ENCODE measurements at places on chromosomes 6 and 20.

- DNase-seq = no peak
Measured at GRCh38 chr20:22905658-22906057, 129.5 kb upstream of the SSTR4 start.

DNA sequence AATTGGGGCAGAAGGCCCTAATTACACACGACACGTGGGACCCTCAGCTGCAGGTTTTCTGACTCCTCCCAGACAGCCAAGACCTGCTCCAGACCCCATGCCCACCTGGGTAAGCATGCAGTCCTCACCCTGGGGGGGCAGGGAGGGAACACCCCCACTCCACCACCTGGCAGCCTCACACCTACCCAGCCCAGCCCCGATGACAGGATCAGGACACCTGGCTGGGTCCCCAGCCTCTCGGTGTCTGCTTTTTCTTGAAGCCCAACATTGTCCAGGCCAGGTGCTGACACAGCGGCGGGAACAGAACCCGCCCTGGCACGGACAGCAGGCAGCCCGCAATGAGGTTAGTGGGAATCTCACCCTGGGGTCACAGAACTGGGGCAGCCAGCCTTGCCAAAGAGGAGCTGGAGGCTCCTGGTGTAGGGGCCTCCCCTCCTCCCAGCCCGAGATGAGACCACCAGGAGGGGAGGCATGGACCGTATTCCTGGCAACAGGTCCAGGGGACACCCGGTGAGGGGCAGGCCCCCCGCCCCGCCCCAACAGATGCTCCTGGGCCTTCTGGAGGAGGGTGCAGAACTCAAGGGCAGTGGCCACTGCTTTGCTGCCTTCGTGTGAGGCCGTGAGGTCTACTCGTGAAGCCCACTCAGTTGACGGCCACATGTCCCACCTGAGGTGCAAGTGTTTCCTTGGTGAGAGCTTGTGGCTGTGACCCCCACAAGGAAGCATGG lies 103.8 kb downstream of the DLL1 start:
- DNase-seq = no peak

DNA sequence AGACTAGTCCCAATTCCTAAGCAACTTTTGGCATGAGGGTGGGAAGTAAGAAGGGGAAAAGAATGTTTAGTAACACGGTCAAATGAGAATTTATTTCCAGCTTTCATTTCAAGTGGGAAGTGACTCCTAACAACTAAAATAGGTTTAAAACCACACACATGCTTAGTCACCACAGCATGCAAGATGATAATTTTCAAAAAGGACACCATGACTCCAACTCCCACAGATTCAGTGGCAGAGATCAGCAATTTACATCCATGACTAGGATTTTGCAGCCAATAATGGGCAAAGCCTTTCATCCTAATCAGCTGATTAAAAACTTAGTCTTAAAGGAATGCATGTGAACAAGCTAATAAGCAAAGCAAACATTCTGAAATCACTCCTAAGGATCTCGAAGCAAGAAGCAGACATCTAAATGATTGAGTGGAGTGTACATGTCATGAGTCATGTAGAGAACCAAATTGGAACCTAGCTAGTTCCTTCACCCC lies 48.1 kb upstream of the GCLC start:
- DNase-seq = no peak

DNA sequence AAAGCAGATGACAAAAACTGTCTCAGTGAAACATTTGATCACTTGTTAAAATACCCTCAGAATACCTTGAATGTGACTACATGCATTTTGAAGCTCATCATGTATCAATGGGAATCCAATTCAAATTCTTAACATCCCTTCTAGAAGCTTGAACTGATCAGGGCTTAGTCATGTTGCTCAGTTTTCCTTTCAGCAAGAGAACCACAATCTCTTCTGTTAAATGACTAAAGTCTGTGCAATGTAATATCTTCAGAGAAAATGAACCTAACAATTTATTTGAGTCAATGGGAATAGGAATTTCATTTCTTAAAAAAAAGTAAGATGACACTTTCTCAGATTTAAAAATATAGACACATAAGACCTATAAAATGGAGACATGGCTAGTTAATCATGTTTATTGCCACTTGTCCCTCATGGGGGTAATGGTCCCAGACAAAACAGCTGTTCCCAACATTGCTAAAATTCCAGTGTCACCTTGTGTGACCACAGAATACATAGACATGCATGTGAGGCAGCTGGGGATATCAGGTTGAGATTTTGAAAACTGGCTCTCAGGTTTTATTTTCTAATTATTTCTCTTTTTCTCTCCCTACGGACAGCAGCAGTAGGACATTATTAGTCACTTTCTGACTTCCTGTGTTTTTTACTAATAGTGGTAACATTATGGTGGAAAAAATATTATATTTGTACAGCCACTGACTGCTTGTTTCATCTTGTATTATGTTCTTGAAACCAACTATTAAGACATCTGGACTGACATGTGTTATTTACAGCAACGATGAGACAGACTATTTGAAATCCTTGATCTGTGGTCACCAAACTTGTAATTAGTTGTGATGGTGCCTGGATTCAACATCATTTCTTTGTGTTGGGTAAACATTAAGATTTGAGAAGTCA lies 192.5 kb downstream of the COL9A1 start:
- no peak for DNase-seq

GRCh38 chr6:3698021-3698420 lies 53.5 kb downstream of the PXDC1 start:
- DNase-seq = no peak

DNA sequence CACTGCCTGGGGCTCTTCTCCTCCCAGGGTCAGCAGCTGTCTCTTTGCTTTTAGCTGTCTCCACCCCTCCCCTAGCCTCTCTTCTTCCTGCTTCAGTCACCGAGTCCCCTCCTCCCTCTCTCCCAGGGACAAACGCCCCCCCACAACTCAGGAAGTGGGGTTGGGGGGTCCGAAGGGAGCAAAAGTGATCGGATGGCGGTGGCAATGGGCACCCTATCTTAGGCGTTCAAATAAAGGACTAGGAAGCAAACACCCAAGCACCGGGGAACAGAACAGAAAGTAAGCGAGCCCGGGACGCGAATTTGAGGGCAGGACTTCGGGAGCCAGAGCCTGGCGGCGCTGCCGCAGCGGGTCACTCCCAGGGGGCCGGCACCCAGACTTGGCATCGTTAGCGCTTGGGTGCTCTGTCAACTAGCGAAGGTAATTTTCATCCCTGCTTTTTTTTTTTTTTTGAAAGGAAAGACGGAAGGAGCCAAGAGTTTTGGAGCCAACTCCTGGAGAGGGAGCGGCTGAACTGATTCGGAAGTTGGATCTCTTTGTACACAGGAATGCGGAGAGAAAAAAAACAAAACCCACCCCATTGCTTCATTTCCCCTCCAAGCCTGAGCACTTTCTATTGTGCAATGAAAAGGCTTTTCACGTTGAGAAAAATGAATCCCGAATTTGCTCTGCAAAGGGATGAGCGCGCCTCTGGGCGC lies 815 bp upstream of the ITPR3 start:
- DNase-seq = peak; percentile 14

DNA sequence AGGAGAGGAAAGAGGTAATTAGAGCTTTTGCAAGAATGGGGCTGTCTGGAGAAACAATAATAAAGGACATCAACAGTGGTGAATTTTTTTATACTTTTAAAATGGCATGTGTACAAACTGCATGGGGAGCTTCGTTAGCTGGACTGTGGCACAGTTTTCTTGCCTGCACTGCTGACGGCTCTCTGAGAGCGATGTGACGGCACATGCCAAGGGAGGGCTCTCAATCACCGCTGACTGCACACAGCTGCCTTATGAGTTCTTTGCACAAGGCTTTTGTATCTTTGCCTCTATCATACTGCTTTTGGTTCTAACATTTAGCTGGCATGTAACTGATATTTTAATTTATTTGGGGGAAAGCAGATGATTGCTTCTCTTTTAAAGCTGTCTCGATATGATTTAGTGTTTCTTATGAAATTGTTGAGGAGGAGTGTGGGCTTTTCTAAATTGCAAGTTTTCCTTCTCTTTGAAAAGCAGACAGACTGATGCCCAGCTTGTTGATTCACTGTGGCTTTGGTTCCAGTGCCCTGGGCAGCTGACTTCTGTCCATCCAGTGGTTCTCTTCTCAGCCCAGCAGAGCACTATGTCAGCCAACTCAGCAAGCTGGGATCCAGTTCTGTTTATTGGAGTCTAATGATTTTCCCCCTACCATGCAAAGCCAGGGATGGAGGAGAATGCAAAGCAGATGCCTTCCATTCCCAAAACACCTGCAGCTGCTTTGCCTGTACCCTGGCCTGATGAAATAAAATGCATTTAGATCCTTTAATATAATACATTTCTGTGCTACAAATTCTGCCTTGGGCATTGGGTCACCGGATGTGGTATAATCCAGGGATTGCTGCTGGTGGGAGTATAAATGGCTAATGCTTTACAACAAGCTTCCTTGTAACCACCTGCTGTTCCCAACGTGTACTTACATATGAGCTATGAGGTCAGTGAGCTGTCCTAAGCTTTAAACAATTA lies 323.9 kb downstream of the ZFAND3 start:
- no peak for DNase-seq

DNA sequence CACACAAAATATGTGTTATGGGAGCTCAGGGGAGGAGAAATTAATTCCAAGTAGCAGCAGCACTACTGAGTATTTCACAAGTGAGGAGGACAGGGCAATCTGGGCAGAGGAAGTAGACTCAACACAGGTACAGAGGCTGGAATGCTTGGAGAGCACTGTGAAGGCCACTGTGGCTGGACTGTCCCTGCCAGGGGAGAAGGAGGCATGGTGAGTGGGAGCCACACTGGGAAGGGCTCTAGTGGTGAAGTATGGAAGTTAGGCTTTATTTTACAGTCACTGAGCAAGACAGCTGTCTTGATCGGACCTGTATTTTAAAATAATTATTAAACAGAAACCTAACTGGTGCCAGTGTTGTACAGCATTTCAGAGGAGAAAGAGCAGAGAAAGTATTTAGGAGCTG lies 28.8 kb downstream of the FAM229B start:
- DNase-seq = no peak

DNA sequence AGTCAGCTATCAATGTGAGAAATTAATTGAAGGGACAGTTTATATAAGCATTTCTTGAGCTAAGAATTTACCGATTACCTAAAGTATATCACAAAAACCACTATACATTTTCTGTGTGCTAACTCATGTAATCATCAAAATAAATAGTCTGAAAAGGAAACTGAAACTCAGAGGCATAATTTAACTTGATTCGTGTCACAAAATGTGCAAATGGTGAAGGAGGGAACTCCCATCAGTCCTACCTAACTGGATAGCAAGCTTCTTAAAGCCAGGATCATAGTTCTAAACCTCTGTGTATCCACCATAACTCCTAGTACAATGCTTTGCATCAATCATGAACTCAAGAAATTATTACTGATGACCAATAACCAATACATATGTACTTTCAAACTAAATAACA lies 91.0 kb downstream of the ASCC3 start:
- DNase-seq = no peak

DNA sequence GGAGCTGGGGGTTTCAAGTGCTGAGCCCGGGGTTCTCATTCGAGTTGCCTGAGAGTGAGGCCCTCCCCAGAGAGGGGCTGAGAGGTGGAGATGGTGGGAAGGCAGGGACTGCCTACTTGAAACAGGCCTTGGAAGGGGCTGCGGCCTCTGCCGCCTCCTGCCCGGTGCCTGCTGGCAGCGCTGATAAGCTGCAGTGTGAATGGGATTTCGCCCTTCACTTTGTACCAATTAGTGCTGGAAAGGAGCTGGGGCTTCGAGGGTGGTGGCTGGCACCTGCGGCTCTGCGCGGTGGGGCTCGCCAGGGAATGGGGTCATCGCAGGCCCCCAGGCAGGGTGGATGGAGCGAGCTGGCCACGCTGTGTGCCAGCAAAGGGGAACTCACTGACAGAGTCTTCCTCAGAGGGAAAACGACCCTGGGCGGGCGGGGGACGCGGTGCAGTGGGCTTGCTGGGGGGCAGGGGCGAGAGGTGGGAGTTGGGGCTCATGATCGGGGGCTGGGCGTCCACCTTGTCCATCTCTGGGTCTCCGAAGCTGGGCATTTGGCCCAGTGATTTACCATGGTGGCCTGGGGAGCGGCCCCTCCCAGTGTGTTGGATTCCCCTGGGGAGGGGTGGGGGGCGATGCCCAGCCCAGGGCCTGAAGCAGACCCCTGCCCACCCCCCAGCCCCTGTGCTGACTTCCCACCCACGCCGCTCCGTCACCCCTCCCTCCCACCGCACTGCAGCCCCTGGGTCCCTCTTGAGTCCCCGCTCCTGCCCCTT lies 22.9 kb downstream of the COL20A1 start:
- no peak for DNase-seq

DNA sequence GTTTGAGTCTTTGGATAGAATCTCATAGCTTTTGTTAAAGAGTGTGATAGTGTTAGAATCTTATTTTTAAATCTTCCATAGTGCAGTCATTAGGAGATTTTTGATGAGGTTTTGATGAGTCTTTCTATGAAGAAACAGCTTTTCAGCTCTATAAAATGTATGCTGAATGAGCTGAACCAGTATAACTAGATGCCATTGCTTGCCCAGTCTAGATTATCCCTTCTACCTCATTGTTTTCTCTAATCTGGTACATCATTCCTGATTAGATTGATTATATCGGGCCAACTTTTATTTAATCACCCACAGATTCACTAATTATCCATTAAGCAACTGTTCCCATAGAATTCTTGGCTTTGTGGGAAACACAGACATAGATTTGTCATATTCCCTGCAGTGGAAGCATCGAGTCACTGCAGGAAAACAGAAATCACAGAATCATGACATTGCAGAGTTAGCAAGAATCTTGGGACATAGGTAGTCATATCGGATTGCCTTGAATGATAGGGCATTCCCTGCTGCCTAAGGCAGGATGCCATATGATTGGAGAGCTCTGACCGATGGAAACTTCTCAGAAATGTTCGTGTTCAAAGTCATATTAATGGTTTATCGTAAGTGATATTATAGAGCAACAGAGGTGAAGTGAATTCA lies 882.7 kb upstream of the FLRT3 start:
- no peak for DNase-seq

GRCh38 chr6:34177181-34177591 lies 31.3 kb upstream of the GRM4 start:
- DNase-seq = no peak

- no peak for DNase-seq
Measured at GRCh38 chr6:10205120-10205519, 209.8 kb downstream of the TFAP2A start.

DNA sequence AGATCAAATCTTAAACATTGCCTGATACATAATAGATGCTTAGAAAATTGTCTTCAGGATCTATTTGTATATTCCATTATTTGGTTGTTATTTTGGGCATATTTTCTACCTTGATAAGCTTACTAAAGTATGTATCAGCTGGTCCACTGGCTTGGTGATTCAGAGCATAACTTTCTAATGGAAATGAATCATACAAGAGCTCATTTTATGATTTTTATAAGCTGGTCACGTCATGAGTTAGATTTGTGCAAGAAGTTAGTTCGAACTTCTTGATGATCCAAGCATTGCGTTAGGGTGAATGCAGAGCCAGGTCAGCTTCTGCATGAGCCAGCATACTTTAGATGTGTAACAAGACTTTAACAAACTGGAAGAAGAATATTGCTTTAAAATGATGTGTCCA lies 144.5 kb upstream of the FLRT3 start:
- no peak for DNase-seq

DNA sequence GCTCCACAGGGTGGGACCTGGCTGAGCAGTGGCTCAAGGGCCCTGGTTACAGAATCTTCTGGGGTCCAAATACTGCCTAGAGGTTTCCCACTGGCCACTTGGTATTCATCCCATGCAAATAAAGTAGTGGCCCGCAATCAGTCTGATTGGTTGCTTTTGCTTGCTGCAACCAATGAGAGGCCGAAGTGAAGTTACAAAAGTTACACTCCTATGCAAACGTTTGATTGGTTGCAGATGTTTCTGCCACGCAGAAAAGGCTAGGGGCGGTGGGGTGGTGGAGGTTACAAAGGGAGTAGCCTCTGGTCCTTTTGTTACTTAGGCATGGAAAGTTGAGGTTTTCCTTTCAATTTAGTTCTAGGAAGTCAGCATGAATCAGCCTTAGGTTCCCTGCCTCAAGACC lies 3.6 kb upstream of the NHLRC1 start:
- DNase-seq = no peak
